WTC11 (cell line): ENCODE measurements at places on chromosomes 1 and 21. TPM values are rescaled to one million over a fixed set of nuclear protein-coding genes. Genes with fewer than 3 reads are reported as not detected.
A peak's percentile ranks its signal among the peaks of the same experiment; 100 is the strongest.

Gene C1QTNF12
- total RNA-seq: 8.5 to 10.3 TPM (median 8.5 TPM) in 3 replicates

DNA sequence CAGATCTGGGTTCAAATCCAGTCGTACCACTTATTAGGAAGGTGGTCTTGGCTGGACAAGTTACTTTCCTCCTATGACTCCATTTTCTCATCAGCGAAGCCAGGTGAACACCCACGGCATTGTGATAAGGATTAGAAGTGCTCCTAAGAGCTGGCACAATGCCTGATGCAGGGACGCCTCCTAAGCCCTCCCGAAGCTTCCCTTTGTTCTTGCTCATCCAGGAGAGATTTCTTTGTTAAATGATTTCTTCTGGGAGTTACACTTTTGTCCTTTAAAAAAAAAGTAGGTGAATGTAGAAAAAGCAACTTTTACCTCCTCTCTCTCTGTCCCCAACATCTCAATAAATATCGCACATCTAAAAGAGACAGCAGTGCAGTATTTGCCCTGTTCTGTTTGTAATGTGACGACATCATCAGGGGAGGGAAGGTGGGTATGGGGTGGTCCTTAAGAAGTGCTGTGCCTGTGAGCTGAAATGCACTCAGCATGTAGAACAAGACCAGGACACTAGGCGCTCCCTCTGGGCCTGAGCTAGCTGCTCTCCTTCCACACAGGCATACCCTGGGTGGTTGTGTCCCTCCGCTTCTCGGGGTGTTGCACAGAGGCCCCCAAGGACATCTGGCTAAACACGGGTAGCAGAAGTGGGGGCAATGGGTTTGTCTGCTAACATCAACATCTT, 43.9 kb downstream of the SUSD4 start:
- no peak for DNase-seq

Gene KAZN
- total RNA-seq: 13.7 to 19.9 TPM (median 16.2 TPM) in 3 replicates

GRCh38 chr1:87642581-87643221, 314.0 kb downstream of the LMO4 start:
- DNase-seq: no peak

Gene ZNF684
- 5.0 to 9.8 TPM (median 7.7 TPM) in 3 replicates for total RNA-seq

GRCh38 chr1:233722212-233722979, 108.5 kb downstream of the KCNK1 start:
- DNase-seq: no peak

GRCh38 chr1:2930016-2930815, 91.1 kb upstream of the ACTRT2 start:
- no peak for DNase-seq

- no peak for DNase-seq
These were observed 1.6 kb downstream of the PBX1 start for GRCh38 chr1:164560556-164560955.

Gene CYP4Z1
- not detected in 3 replicates for total RNA-seq

- DNase-seq: peak; percentile 6
These were observed 1.7 kb downstream of the WASF2 start for GRCh38 chr1:27487966-27488884.

- peak; percentile 77 for DNase-seq
These were observed 95.9 kb downstream of the KCNJ15 start for GRCh38 chr21:38352536-38353219.

Gene PLEKHA6
- 9.2 to 11.6 TPM (median 11.0 TPM) in 3 replicates for total RNA-seq

DNA sequence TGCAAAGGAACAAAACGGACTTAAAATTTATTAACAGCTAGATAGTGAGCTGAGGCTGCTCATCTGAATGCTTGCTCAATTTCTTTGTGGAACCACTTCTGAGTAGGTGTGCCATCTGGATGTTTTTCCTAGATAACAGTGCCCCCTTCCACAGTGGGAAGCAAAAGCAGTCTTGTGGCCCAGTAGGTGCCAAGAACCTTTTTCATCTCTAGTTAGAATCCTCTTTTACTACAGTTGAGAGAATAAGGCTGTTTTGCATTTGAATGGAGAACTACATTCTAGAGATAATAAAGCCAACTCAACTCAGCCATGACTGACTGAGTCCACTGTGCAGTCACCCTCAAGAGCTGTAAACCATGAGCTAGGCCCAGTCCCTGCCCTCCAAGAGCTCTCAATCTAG, 13.3 kb downstream of the F3 start:
- DNase-seq: no peak

DNA sequence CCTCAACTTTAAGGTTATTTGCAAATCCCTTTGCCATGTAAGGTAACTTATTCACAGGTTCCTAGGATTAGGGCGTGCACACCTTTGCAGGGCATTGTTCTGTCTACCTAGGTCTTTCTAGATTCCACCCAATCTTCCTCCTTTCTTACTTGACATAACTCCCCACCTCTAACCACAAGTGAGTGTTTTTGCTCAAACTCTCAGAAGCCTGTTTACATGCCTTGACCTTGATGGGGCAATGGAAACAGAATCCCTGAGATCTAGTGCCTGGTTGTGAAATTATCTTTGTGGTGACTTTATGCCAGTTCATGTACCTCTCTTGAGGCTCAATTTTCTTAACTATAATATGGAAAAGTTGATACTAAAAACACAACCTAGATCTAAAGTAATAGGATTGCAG, 296.6 kb downstream of the TTLL7 start:
- DNase-seq: no peak

Gene ROR1
- total RNA-seq: 54.6 to 56.3 TPM (median 55.2 TPM) in 3 replicates

- no peak for DNase-seq
These were observed 7.7 kb upstream of the SDHB start for GRCh38 chr1:17061486-17061885.

- DNase-seq: no peak
These were observed 856.3 kb upstream of the B3GALT2 start for GRCh38 chr1:194042736-194043135.

Gene OR2AK2
- total RNA-seq: not detected in 3 replicates

- DNase-seq: no peak
These were observed 26.2 kb upstream of the CAP1 start for GRCh38 chr1:40014253-40014706.

Gene CXADR
- total RNA-seq: 119 to 125 TPM (median 119 TPM) in 3 replicates

- no peak for DNase-seq
These were observed 14.7 kb upstream of the SPOCD1 start for GRCh38 chr1:31830511-31830910.

Gene CRB1
- 0.07 to 0.11 TPM in 2 of 3 replicates, not detected in the other for total RNA-seq

DNA sequence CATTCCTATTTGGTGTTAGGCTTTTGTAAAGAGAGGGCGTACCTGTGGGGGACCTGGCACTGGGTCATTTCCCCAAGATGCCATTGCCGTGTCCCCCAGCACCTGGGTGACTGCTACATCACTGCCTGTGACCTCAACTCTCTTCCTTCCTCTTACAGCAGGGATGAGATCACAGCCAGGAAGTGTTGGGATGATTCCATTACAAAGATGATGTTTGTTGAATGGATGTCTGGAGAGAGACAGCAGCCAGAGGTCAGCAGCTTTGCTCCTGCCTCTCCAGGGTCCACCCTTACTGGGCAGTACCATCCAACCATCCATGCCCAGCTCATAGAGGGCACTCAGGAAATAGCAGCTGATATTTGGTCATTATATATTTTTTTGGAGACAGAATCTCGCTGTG, 35.1 kb downstream of the TMEM51 start:
- DNase-seq: no peak

Gene CFHR1
- total RNA-seq: 0.14 to 0.20 TPM (median 0.16 TPM) in 3 replicates

GRCh38 chr1:234520908-234521817, 42.2 kb upstream of the TARBP1 start:
- DNase-seq: no peak

- DNase-seq: no peak
These were observed 30.6 kb upstream of the INSL5 start for GRCh38 chr1:66831529-66832239.

- no peak for DNase-seq
These were observed 63.5 kb upstream of the EDN2 start for GRCh38 chr1:41547781-41548560.

DNA sequence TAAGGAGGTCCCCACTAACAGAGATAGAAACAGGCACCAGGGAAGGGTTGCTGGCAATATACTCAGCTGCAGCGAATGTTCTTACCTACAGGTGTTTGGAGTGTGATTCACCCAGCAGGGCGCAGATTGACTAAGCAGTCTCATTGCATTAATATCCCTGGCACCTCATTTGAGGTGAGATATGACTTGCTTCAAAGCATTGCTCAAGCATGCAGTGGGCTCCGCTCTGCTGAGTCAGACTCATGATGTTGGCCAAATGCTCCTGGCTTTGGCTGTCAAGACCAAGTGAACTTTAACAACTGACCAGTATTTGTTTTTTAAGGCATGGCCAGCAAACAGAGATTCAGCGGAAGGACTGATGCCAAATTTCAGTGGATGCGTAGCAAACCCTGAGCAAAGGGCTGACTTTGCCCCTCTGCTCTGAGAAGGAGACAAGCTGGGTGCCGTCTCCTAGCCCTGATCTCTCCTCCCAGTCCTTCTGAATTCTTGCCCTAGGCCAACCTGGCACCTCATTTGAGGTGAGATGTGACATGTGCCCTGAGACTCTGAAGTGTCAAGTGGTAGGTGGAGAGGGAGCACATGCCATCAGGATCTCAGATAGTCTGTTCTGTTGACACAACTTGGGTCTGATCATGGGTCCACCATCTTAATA, 187.1 kb upstream of the COA6 start:
- no peak for DNase-seq
